ENCODE measurements at places on chromosomes 3 and 15.

GRCh38 chr3:168581771-168582225 is 486.1 kb upstream of the GOLIM4 start:
- DNase-seq, result no peak

GRCh38 chr3:124845406-124845805 is 41.8 kb downstream of the ITGB5 start:
- peak; percentile 53 for DNase-seq

- no peak for DNase-seq
Measured at GRCh38 chr15:41952013-41952563, 20.3 kb downstream of the EHD4 start.

DNA sequence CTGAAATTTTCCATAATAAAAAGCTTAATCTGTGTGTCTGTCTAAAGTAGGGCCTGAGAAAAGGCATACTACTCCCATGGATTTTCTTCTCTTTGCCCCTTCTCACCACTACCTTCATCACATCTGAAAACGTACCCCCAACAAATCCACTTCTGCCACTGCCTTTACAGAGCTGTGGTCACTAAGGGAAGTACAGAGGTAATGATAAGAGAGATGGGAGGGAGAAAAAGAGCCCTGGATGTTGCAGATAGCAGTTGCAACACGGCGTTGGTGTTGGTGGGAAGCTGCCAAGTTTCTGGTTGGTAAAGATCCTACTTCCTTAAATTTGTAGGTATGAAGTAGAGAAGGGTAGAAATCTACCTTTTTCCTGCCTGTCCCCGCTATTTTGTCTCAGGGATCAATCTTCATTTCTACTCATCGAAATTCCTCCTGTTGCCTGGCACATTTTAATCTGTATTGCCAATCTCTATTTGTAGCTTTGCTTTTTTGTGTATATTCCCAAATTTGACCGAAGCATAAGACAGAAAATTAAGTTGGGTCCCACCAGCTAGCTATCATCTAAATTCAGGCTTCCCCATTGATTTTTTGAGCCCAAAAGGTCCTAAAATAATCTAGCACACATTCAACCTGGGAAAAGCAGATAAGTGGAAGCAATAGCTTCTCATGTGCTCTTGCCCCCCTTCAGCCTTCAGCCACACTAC is 102.9 kb downstream of the TFDP2 start:
- no peak for DNase-seq

GRCh38 chr3:55307622-55308021 is 179.5 kb downstream of the WNT5A start:
- DNase-seq, result no peak

DNA sequence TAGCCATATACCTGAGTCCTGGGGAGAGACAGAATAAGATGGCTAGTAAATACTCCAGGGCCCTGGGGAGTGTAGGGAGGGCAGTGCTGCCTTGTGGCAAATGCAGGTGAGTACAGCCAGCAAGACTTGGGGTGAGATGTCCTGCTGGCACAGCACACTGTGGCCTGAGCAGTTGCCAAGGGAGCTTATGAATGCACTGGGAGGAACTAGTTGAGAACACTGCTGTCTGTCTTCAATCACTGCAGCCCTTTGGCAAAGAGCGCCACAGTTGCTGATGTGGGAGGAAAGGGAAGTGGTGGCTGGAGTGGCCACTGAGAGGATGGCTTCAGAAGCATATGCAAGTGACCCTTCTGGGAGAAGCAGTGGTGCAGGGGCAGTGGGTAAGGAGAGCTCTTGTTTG is 264.6 kb downstream of the RORA start:
- no peak for DNase-seq

GRCh38 chr3:184134746-184135148 is 411 bp upstream of the EIF2B5 start:
- DNase-seq, result no peak

GRCh38 chr3:186544281-186544680 is at the start of gene CRYGS:
CRYGS (minus strand) TSS chr3:186544380; CDS start chr3:186544326, 54 bp downstream.
- no peak for DNase-seq

DNA sequence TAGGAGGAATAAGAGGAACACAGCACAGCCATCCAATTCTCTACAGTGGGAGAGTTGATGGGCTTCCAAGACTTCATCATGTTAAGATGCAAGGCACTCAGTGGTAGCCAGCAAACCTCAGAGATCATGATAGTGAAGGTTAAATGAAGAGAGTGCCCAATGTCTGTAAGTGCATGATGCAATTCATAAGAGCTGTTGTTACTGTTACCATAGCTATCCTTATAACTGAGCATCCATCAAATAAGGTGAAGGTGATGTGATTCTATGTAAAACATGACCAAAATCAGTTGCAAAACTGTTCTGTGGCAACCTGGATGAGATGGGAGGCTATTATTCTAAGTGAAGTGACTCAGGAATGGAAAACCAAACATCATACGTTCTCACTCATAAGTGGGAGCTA is 289.7 kb downstream of the MAGI1 start:
- DNase-seq, result no peak

DNA sequence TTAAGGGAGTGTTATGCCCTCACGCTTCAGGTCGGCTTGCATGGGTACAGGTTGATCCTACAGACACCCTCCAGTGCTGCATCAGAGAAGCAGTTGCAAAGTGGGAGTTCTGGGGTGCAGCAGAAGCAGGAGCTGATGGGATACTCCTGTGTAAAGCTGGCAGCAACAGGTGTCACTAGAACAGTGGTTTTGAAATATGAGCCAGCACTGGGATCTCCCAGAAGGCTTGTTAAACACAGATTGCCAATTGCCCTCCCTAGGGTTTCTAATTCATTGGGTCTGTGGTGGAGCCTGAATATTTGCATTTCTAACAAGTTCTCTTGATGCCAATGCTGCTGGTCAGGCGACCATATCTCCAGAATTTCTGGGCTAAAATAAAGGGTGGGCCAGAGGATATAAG is 350.4 kb downstream of the CLSTN2 start:
- DNase-seq, result no peak

- DNase-seq, result no peak
Measured at GRCh38 chr3:175149675-175150074, 290.5 kb downstream of the NAALADL2 start.

GRCh38 chr15:100588638-100589242 is 13.2 kb downstream of the LINS1 start:
- no peak for DNase-seq

GRCh38 chr3:133478624-133479023 is 78.8 kb downstream of the BFSP2 start:
- DNase-seq, result no peak

- DNase-seq, result no peak
Measured at GRCh38 chr3:16369276-16369675, 104.3 kb downstream of the OXNAD1 start.

DNA sequence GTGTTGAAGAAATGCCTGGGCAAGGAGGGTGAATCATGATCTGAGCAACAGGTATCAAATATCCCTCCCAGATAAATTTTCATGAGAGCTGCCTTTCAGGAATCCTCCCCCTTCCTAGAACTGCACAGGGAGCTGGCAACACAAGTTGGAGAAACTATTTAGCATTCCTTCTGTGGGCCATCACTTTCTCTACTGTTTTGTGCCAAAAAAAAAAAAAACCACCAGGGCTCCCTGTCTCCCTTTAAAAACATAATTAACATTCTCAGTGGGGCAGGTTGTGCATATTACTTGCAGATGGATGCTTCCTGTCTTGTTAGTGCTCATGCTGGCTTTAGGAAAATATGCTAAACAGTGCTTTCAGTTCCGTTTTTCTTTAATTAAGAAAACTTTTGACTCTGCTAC is 234.9 kb upstream of the LMCD1 start:
- DNase-seq, result peak; percentile 10

- DNase-seq, result no peak
Measured at GRCh38 chr3:105542282-105543019, 175.7 kb downstream of the ALCAM start.

DNA sequence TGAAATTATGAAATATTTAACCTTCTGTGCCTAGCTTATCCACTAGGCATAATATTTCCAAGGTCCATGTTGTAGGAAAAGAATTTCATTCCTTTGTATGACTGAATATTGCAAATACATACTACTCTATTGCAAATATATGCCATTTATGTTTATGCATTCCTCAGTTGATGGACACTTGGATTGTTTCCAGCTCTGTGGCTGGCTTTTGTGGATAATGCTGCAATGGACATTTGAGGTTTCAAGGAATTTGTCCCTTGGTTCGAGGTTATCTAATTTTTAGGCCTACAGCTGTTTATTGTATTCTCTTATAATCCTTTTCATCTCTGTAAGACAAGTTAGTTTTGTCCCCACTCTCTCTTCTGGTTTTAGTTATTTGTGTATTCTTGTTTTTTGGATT is 7.7 kb upstream of the AADACL2 start:
- no peak for DNase-seq

DNA sequence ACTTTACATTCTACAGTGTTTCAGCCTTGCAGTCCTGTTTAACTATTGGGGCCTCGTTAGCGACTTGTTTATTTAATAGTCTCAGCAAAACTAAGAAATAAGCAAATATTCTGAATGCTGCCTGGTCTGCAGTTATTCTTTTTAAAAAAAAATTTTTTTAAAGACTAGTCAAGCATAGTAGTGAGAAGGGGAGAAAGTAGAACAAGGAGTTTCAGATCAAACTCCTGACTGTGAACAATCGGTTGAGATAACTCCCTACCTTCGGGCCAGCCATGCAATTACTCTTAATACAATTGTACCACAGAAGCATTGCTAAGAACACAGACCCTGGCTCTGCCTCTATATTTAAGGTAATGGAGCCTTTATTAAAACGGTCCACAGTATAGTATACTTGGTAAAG is 5.8 kb upstream of the DUT start:
- no peak for DNase-seq

DNA sequence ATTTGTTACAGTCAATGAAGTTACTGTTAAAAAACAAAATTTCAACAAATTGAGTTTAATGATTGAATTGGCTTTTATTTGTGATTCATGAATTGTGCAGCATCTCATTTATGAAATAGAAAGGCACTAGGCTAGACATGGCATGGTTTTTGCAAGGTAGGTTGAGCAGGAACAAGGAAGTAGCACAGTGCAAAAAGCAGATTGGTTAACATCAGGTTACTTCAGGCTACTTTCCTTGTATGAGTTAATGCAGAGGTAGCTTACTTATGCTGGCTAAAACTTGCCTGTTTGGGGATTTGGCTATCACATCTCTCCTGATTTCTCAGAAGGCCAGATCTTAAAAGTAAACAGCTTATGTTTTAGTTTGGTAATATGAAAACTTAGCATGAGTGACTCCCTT is 23.0 kb upstream of the SV2B start:
- DNase-seq, result no peak

- DNase-seq, result no peak
Measured at GRCh38 chr3:148512648-148513047, 185.1 kb upstream of the AGTR1 start.

DNA sequence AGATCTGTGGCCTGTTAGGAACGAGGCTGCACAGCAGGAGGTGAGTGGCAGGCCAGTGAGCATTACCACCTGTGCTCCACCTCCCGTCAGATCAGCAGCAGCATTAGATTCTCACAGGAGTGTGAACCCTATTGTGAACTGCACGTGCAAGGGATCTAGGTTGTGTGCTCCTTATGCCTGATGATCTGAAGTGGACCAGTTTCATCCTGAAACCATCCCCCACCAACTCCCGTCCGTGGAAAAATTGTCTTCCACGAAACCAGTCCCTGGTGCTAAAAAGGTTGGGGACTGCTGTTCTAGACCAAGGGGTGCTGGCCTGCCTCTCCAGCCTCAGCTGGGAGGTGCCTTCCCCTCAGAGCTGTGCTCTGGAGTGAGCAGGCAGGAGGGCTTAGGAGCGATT is 61.4 kb downstream of the RPLP1 start:
- no peak for DNase-seq

- no peak for DNase-seq
Measured at GRCh38 chr3:5016211-5017161, 37.2 kb downstream of the BHLHE40 start.

GRCh38 chr3:52299879-52300611 is 12.4 kb downstream of the GLYCTK start:
- DNase-seq, result no peak

GRCh38 chr3:9883706-9884554 is 3.9 kb upstream of the CIDEC start:
- no peak for DNase-seq

- DNase-seq, result no peak
Measured at GRCh38 chr3:52095990-52096775, 39.8 kb upstream of the DUSP7 start.

DNA sequence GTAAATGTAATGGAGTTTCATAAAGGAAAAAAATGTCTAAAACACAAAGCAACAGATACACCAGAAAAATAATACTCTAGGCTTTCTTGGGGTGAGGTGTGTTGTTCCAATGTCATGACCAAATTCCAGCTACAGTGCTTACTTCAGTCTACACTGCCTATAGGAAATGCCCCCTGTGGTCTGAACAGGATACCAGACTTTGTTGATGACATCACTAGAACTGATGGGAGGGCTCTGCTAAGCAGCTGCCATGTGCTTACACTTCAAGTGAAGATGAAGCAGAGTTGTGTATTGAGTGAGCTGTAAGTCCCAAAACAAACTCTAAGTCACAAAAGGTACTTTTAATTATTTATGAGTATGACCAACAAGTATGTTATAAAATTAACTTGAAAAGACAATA is 456.1 kb upstream of the IL12A start:
- no peak for DNase-seq

- DNase-seq, result peak; percentile 92
Measured at GRCh38 chr15:89836267-89837133, 21.8 kb upstream of the ANPEP start.

- no peak for DNase-seq
Measured at GRCh38 chr3:126758026-126758425, 54.0 kb downstream of the CHCHD6 start.

DNA sequence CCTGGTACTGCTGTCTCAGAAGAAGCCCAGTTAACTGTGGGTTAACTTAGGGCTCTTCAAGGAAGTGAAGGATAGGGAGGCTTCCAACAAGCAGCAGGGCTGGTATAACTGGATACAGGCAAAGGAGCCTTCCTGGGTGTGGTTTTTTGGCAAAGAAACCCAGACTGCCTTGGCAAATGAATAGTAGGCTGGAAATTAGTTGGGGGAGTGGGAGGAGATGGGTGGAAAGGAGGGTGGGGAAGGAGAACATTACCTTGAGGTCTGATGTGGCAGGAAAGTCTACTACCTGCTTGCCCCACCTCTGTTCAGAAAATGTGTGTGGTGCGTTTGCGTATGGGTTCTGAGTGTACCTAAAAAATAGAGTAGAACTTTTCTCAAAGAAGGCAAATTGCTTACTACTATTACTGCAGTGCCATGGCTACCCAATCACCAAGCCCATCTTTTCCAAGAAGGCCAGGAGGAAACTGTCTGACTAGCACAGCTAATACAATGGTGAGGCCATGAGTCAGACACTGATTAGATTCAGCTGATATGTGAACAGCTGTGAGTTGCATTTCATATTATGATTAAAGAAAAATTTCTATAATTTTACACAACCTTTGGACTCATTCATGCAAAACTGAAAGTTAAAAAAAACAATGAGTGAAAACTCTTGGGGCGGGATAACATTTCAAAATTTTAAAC is 55.2 kb downstream of the SPTSSB start:
- no peak for DNase-seq
